ENCODE measurements at places on chromosomes 5 and 9. TPM values are rescaled to one million over a fixed set of nuclear protein-coding genes. Genes with fewer than 3 reads are reported as not detected.

Gene ZNF618
- 8.9 TPM for total RNA-seq

Gene YIPF5
- total RNA-seq, result 87.0 TPM

Gene PCDHA2
- 0.06 TPM for total RNA-seq

Gene NUTM2F
- total RNA-seq, result not detected

Gene PKD2L2
- 0.12 TPM for total RNA-seq

Gene OTP
- total RNA-seq, result 0.13 TPM

Gene BSPRY
- 0.06 TPM for total RNA-seq

Gene GAPT
- total RNA-seq, result not detected

Gene RNF183
- not detected for total RNA-seq

Gene CEL
- 0.40 TPM for total RNA-seq

Measured in A549 treated with Hydrocortisone at 1 μM for 4 hours (cell line).